ENCODE measurements at places on chromosomes 3 and 15.

- DNase-seq = no peak
These were observed 122.4 kb downstream of the XXYLT1 start for GRCh38 chr3:195148549-195148948.

DNA sequence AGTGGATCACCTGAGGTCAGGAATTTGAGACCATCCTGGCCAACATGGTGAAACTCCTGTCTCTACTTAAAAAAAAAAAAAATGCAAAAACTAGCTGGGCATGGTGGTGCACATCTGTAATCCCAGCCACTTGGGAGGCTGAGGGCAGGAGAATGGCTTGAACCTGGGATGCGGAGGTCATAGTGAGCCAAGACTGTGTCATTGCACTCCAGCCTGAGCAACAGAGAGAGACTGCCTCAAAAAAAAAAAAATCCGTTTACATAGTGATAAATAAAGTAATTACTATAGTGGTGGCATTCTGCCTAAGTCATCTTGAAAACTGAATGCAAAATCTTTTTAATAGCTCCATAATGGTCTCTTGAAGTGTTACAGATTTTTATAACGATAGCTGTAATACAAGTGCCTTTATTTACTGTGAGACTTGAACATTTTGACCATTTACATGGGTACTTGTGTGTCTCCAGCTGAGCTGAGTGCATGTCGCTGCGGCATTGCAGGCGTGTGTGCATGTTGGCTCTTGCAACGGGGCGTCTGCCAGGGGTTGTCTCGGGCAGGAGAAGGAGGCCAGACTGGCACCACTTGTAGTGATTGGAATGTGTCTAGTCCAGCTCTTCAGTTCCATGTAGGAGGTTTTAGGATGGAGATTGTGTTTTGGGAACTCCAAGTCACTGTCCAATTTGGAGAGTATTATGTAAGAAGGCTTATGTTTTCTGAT, 111.9 kb downstream of the IGF1R start:
- no peak for DNase-seq

GRCh38 chr15:31272558-31273257, 53.9 kb upstream of the KLF13 start:
- DNase-seq = no peak

DNA sequence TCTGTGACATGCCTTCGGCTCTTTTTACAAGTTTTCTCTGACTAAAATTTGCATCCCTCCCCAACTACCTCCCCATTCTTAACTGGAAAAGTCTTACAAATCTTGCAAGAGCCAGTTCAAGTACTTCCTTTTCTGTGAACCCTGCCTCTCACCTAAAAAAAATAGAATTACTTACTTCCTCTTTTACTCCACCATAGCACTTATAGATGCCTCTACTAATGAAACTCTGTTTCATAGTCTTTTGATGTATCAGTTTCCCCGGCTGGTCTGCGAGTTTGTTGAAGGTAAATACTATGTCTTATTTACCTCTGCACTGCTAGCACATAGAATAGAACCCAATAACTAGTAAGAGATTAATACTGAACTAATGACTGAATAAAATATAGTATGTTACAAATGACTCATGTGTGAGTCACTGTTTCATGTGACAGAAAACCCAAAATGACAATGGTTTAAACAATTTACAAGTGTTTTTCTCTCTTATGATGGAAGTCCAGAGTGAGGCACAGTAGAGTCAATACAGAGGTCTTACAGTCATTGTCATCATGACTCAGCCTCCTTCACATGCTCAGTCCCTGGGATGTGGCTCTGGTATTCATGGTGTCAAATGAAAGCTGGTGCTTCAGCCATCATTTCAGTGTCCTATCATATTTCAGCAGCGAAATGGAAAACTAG, 393.5 kb downstream of the RSL24D1 start:
- DNase-seq = peak; percentile 1

DNA sequence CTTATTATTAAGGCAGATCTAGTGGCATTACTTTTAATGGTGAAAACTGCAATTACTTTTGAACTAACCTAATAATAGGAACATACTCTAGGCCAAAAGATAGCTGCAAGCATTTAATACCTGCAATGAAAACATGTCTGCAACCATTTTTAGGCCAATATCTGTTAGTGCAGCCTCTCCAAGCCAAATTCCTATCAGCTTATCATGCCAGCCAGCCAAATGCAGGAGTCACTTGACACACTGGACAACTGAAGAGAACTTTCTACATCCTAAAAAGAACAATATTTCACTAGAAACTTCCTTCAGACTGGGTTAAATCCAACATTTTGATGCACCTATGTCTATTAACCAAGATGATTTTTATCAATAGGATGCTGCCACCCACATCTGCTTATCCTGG, 33.8 kb downstream of the CCDC54 start:
- DNase-seq = no peak

- DNase-seq = no peak
These were observed 60.9 kb downstream of the MGLL start for GRCh38 chr3:127761441-127761801.

DNA sequence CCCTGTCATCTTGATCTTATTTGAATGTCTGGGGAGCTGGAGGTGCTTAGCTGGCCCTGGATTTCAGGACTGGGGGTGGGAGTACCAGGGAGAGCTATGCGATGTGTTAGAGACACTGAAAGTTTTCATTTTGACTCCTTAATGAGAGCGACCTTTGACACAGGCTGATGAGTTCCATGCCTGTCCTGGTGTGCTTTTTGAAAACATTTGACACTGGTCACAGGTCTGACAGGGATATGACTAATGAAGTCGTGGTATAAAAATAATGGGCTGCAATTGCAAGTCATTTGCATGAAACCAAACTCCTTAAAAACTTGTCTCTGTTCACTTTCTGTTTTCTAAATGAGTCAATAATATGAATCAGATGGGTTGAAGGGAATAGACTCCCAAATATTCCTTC, 81.9 kb downstream of the MECOM start:
- no peak for DNase-seq

- no peak for DNase-seq
These were observed 22.9 kb downstream of the CTXND1 start for GRCh38 chr15:80228959-80229610.

DNA sequence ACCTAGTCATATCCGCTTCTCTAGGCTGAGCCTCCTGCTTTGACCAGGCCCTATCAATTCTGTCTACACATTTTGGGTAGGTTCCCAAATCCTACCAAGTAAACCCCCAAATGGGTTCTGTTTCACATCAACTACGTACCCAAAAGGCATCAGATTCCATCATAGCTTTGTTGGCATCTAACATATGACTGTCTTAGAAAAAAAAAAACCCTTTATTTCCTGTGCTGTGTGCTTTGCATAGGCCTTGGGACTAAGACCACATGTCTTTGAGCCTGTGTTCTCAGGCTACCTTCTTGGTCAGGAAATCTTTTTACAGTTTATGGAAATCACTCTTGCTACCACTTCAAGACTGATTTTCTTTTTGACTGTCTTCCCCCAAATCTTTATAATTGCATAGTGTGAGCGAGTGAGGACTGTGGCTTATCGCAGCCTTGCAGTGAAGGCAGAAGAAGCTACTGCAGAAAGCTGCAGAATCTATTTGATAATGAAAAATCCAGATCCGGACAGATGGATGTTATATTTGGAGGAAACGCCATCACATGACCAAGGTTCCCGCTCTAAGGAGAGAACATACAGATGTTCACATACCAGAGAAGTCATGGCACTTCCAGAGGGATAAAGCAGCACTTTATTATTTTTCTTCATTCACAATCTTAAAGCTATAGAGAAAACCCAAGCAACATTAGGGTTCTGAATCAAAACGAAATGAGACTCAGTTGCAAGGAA, 111.2 kb downstream of the EOMES start:
- no peak for DNase-seq

GRCh38 chr15:59313641-59314332, 58.9 kb downstream of the MYO1E start:
- DNase-seq = no peak

DNA sequence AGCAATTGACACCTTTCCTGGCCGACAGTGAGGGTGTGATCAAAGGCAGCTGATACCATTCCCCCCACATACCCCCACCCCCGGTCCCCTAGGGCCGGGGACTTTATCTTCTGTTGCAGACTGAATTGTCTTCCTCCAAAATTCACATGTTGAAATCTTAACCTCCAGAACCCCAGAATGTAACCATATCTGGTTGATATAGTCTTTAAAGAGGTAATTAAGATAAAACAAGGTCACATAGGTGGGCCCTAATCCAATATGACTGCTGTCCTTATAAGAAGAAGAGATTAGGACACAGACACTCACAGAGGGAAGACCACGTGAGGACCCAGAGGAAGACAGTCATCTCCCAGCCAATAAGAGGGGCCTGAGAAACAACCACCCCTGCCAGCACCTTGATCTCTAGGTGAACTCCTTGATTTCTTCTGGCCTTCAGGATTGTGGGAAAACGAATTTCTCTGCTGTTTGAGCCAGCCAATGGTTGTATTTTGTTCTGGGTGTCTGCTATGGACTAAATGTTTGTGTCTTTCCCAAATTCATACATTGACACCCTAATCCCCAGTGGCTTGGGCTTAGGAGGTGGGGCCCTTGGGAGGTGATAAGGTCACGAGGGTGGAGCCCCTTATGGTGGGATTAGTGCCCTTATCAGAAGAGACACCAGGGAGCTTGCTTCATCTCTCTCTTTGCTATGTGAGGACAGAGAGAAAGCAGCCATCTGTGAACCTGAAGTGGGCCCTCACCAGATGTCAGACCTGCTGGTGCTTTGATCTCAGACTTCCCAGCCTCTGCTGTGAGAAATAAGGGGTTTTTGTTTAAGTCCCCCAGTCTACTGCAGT, 144.0 kb downstream of the CHSY1 start:
- DNase-seq = no peak

- no peak for DNase-seq
These were observed 171.5 kb upstream of the GOLIM4 start for GRCh38 chr3:168267179-168267578.

DNA sequence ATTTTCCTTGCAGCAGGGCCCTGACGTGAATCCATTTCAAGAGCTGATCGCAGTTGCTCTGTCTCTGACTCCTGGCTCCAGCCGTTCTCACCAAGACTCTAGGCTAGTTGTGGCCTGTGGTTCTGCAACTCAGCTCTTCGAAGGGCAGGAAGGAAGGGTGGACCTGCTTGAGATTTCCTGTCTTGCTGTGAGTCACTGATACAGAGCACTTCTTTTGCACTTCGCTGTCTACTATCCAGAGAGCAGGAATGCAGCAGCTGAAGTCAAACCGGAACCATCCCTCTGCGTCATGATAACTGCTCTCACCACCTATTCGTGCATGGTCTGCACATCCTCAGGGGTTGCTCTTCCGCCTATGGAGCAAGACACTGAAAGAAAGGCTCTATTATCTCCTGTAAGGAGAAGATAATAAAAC, 59.7 kb downstream of the RAP2B start:
- DNase-seq = peak; percentile 92

DNA sequence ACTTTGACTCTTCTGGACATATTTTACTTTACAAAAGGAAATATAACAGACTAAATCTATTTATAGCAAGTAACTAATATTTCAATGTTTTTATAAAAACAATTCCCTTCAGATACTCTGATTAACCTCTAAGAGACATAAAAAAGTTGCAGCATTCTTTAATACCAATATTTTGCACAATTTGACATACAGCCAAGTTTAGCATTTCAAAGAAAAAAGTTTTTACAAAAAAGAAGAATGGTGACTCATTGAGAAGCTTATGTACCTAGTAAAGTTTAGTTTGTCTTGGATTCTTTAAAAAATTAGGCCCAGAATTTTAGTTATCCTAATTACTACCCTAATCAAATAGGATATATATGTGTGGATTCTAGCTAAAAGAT, 17.6 kb downstream of the DAZL start:
- DNase-seq = no peak

- no peak for DNase-seq
These were observed 19.7 kb downstream of the RAB11A start for GRCh38 chr15:65888981-65889380.

- no peak for DNase-seq
These were observed 655.4 kb upstream of the GBE1 start for GRCh38 chr3:82416830-82417229.

DNA sequence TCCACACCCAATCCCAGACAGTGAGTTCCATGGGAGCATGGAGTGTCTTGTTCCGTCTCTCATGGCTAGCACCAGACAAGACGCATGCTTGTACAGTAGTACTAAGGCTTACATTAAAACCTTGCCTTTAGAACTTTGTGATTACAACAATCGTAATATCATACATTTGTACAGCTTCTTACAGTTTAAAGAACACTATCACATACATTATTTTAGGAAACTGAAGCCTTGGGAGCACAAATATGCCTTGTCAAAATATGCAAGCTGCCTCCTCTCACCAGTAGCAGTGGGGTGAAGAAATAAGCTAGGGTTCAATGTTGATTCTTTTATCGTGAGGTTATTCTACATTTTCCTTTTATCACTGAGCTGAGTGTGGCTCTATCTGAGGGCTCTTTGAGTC, 36.8 kb downstream of the ADAMTSL3 start:
- DNase-seq = no peak

GRCh38 chr3:20052851-20053250, 12.6 kb downstream of the KAT2B start:
- no peak for DNase-seq

DNA sequence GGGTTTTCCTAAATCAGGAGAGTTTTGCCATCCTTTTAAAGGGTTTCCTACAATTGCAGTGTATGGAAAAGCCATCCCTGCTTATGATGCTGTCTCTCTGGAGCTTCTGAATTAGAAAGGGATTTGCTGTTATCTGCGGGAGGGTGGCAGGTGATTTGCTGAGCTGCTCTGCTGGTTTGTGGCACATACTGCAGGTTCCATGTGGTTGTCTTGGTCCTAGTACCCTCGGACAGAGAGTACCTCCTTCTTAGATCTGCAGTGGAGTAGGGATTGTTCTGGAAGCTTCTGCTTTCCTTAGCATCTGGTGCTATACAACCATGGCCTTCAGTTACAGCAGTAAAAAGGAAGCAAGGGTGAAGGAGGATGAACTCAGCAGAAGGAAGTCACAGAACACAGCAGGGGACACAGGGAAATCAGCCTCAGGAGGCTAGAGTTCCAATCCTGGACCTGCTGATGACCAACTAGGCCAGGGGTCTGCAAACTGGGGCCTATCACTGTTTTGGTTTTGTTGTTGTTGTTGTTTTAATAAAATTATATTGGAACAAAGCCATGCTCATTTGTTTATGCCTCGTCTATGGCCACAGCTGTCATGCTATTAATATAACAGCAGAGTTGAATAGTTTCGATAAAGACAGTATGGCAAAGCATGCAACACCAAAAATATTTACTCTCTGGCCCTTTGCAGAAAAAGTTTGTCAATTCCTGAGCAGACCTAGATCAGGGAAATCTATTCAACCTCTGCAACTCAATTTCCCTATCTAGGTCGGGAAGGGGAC, 39.5 kb downstream of the STARD5 start:
- DNase-seq = no peak

- DNase-seq = no peak
These were observed 16.9 kb upstream of the IFT57 start for GRCh38 chr3:108239082-108239481.

- no peak for DNase-seq
These were observed 27.5 kb downstream of the PCCB start for GRCh38 chr3:136277634-136278033.

DNA sequence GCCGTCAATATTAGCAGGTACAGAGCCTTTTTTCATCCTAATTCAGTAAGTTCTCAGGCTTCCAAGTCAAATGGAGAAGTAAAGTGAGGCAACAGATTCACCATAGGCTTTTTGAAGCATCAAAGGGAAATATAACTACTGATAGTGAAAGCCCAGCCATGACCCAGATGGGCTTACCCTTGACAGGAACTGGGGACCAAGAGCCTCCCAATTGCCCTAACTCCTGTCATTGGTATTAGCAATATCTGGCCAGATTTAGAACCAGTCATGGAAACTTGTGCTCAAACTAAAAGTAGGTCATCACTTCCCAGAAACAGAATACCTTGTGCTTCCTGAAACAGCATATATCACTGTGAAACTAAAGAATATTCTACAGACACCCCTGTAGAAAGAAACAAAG, 33.0 kb downstream of the NME9 start:
- no peak for DNase-seq
